ENCODE measurements at places on chromosomes 13 and 19.

- DNase-seq, result no peak
These were observed 30.4 kb downstream of the DPRX start for GRCh38 chr19:53662209-53662608.

DNA sequence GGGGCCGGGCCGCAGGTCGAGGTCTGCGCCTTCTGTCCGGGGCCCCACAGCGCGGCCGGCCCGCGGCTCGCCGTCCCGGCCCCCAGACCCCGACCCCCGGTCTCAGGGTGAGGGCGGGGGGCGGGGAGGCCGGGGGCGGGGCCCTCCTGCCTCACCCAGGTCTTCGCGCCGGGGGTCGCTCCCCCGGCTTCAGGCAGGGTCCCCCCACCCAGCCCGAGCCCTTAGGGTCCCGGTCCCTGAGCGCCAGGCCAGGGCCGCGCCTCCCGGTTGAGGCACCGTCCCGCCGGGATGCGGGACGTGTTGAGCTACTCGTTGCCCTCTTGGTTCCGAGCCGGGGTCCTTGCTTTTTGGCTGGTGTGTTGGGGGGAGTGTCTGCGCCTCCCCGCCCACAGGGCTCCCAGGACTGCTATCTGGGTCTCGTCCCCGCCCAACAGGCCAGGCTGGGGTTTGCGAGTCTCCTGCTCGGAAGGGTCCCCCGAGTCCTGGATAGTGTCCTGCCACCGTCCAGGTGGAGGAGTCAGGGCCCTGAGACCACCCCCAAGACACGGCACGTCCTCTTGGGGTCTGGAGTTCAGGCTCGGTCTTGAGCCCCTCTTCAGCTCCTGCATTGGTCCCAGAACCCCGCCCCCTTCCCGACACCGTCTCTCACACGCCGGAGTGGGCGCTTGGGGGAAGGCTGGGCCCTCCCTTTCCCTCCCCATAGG lies 452 bp downstream of the PIAS4 start:
- DNase-seq, result no peak

GRCh38 chr13:63110466-63110865 lies 1694.8 kb upstream of the PCDH20 start:
- no peak for DNase-seq

DNA sequence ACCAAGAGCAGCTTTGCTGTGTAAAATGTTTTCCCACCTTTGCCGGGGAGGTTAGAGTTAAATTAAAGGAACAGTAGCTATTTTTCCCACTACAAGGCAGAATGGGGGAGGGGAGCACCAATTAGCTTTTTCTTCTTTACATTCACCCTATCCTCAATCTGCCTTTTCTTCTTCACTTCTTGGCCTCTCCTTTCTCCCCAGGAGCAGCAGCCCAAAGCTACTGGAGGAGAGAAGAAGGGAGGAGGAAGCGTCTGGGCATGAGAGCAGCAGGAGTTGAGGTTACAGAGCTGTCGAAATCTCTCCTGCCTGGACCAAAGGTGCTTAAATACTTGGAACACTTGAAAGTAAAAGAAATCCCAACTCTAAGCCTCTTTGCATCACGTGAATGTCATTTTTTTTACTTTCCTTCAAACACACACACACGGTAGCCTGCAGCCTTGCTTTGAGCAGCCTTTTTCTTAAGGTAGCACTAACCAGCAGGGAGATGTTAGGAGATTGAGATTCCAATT lies 39.0 kb upstream of the WASF3 start:
- DNase-seq, result no peak

DNA sequence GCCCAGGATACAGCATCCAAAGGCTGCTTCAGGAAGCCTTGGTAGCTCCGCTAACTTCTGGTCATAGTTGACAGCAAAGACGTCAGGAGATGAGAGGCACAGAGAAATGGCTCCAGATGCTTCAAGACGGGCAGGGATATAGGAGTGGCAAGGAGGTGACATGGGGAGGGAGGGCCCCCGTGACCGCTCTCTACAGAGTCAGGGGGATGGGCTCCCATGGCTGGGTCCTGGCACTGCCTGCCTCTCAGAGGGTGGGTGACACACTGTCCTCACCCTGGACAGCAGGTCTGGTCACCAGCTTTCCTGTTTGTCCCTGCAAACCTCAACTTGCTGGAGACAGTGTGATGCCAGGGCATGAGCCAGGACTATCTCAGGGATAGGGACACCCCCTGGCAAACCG lies 10.3 kb upstream of the ZNF14 start:
- DNase-seq, result no peak

DNA sequence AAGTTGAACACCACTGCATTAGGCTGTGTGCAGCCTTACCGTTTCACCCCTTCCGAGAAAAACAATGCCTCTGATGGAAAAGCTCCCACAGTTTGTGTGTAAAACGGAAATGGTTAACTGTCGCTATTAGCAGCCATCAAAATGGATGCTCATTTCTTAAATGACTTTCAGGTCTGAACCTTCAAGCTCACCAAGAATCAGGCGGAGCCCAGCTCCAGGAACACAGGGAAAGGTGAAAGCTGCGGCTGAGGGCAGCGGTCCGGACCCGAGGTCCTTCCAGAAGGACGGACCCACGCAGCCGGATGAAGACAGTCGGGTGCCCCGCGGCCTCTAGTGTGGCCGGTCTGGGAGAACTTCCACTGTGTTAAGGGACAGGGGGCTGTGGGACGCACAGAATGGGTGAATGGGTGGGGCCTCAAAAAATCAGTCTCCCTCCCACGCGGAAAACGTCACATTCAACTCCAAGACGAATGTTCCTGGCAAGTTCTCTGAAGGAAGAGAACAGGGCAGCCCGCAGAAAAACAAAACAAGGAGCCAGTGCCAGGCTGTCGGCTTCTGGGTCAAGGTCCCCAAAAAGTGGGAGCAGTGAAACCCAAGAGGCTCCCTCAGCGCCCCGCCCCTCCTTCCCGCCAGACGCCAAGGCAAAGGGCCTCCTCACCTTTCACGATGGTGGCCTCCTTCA lies 4.9 kb downstream of the IRS2 start:
- no peak for DNase-seq
